Prostate gland (tissue), 2 donors: ENCODE measurements at places on chromosomes 3 and 15. TPM values are rescaled to one million over a fixed set of nuclear protein-coding genes. Genes with fewer than 3 reads are reported as not detected.
A peak's percentile ranks its signal among the peaks of the same experiment; 100 is the strongest.

DNA sequence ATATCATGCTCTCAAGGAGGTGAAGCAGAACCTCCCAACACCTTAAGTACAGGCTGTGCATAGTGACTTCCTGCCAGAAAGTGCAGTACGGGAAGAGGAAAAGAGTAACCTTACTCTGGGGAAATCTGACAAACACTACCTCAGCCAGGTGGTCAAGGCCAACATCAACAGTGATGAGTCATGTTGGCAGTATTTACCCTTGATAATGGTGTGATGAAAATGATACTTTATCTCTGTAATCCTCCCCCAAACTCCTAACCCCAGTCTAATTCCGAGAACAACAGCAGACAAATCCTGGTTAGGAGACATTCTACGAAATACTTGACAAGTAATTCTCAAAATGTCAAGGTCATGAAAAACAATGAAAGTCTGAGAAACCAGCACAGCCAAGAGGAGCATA, 26.5 kb downstream of the ANKDD1A start:
- no peaks in the 10 kb centered on the region for H3K36me3 ChIP-seq
- H3K27ac ChIP-seq = no peak overlapping the region
- no peak for DNase-seq
- H3K27me3 ChIP-seq = no peaks in the 10 kb centered on the region

DNA sequence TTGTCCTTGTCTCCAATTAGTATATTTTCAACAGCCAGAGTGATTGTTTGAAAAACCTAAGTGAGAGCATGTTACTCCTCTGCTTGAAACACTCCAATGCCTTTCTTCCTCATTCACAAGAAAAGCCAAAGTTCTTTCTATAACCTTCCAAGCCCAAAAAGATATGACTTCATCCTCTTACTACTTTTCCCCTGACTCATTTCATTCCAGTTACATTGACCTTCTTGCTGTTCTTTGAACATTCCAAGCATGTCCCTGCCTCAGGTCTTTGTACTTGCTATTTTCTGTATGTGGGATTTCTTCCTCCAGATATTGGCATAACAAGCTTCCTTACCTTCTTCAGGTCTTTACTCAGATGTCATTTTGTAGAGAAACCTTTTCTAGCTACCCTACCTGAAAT, 28.3 kb downstream of the EHHADH start:
- H3K4me1 ChIP-seq = no peaks in the 10 kb centered on the region
- no peaks in the 10 kb centered on the region for H3K27me3 ChIP-seq
- H3K27ac ChIP-seq = no peak overlapping the region
- H3K4me3 ChIP-seq = no peak overlapping the region
- DNase-seq = no peak
- H3K36me3 ChIP-seq = no peaks in the 10 kb centered on the region

DNA sequence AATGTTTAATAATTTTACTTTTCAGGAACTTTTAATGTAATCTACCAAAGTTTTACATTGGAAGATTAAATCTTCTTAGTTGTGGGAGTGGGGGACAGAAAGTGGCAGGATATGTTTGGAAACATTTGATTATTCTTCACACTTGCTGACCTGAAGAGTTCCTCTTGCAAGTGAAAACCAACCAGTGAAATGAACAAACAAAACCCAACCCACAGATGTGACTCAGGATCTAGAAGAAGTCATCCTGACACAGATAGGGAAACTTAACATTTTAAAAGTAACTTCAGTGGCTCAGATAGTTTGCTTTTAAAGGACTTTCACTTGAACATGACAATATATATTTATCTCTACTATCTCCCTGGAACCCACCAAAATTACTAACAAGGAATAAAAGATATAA, 55.4 kb downstream of the ASTE1 start:
- H3K4me1 ChIP-seq = no peaks in the 10 kb centered on the region
- no peak overlapping the region for H3K27ac ChIP-seq
- no peak for DNase-seq

- peak; percentile 77 for DNase-seq
- no peak overlapping the region for H3K27ac ChIP-seq
- no peak overlapping the region for H3K4me3 ChIP-seq
These were observed 65.2 kb downstream of the LSM3 start for GRCh38 chr3:14243782-14244181.

- H3K27ac ChIP-seq = peak overlapping the region; percentile 9
- no peaks in the 10 kb centered on the region for H3K36me3 ChIP-seq
These were observed 1.7 kb downstream of the PLA2G4D start for GRCh38 chr15:42092398-42093318.

DNA sequence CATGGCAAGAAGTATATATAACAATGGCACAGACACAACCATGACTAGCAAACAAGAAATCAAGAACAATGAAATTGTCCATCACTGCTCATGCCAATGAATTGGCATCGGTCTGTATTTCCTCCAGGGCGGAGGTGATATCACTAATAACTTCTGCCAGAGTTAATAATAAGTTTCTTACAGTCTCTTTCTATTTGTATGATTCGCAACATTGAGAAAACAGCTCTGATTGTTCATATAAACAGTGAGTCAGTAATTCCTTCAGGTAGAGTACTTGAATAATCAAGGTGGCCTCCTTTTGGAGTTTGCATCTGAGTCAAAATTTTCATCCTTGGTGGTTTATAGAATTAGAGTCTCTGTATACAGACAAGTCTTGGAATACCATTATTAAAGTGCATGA, 8.3 kb upstream of the SPICE1 start:
- DNase-seq = no peak
- no peaks in the 10 kb centered on the region for H3K27me3 ChIP-seq
- no peak overlapping the region for H3K27ac ChIP-seq
- no peaks in the 10 kb centered on the region for H3K4me1 ChIP-seq

- H3K36me3 ChIP-seq = no peaks in the 10 kb centered on the region
- peak overlapping the region; percentile 8 for H3K27ac ChIP-seq
- peak; percentile 73 for DNase-seq
These were observed 8.1 kb downstream of the FAM131A start for GRCh38 chr3:184345317-184346144.

- no peaks in the 10 kb centered on the region for H3K4me1 ChIP-seq
- no peak overlapping the region for H3K4me3 ChIP-seq
- H3K27ac ChIP-seq = no peak overlapping the region
- H3K36me3 ChIP-seq = no peaks in the 10 kb centered on the region
These were observed 12.9 kb downstream of the DYNC1LI1 start for GRCh38 chr3:32557640-32558352.

GRCh38 chr3:22981861-22982260, 221.3 kb upstream of the UBE2E2 start:
- no peaks in the 10 kb centered on the region for H3K4me1 ChIP-seq
- no peak for DNase-seq
- no peak overlapping the region for H3K4me3 ChIP-seq
- no peaks in the 10 kb centered on the region for H3K36me3 ChIP-seq
- no peaks in the 10 kb centered on the region for H3K27me3 ChIP-seq

GRCh38 chr3:114452937-114453336, 159.1 kb downstream of the TIGIT start:
- no peaks in the 10 kb centered on the region for H3K4me1 ChIP-seq
- H3K27me3 ChIP-seq = no peaks in the 10 kb centered on the region
- no peak overlapping the region for H3K4me3 ChIP-seq
- H3K36me3 ChIP-seq = no peaks in the 10 kb centered on the region
- peak overlapping the region; percentile 84 for H3K27ac ChIP-seq

DNA sequence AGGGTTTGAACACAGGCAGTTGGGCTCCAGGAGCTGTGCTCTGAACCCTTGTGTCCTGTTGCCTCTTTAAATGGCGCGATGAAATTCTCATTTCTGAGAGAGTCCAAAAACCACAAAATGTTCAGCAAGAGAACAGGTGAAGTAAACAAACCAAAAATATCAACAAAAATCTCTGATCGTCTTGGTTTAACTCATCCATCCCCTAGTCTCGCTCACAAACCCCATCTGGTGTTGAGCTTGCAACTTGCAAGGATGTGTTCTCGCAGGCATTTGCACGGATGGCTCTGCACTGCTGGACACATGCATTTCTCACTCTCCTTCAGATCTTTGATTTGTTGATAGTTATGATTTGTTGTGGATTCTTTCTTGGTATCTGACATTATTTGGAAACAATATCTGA, 31.1 kb downstream of the FAH start:
- H3K4me3 ChIP-seq = no peak overlapping the region
- H3K27me3 ChIP-seq = no peaks in the 10 kb centered on the region
- no peaks in the 10 kb centered on the region for H3K4me1 ChIP-seq
- no peak for DNase-seq

- no peaks in the 10 kb centered on the region for H3K36me3 ChIP-seq
- H3K4me3 ChIP-seq = no peak overlapping the region
- H3K27ac ChIP-seq = peak overlapping the region; percentile 97
- H3K4me1 ChIP-seq = peaks cover 47% of the 10 kb centered on the region
These were observed 20.2 kb downstream of the LRIG1 start for GRCh38 chr3:66480666-66481065.

Gene ACSBG1
- 7.4 TPM for total RNA-seq

Gene IDH3A
- total RNA-seq = 32.1 TPM

Gene PLCH1
- total RNA-seq = 12.2 TPM

Gene SLC24A5
- total RNA-seq = not detected

Gene CYP11A1
- 45.9 TPM for total RNA-seq

Gene SLC38A3
- 0.41 TPM for total RNA-seq

Gene TRH
- total RNA-seq = not detected

Gene ITIH1
- 3.5 TPM for total RNA-seq

Gene CORO2B
- total RNA-seq = 1.4 TPM

Gene NDN
- 121 TPM for total RNA-seq
